ENCODE measurements at places on chromosomes 2 and 18. TPM values are rescaled to one million over a fixed set of nuclear protein-coding genes. Genes with fewer than 3 reads are reported as not detected.

GRCh38 chr2:156333274-156333950 is 891 bp upstream of the NR4A2 start:
- DNase-seq: no peak

- peak; percentile 28 for DNase-seq
These were observed 177.4 kb downstream of the TWIST2 start for GRCh38 chr2:239025096-239025801.

GRCh38 chr2:46369783-46370182 is 72.6 kb downstream of the EPAS1 start:
- DNase-seq: no peak

GRCh38 chr2:119684518-119684917 is 5.5 kb downstream of the TMEM177 start:
- no peak for DNase-seq

DNA sequence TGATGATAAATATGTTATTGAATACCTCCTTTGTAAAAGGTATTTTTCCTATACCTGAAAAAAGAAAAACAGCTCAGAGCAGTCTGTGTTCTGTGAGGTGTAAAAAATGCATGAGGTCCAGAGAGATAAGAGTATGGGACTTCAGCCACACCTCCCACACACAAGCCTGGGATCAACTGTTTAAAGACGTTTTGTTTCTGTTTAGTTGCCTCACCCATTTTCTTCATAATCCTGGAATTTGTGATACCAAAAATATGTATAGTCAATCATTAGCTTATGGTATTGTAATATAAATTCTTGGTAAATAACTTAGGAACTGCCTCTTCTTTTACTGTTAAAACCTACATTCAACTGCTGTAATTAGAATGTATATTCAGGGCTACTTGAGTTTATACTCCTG is 1322.9 kb upstream of the TMEFF2 start:
- DNase-seq: no peak

CRACDL gene
- total RNA-seq: 36.5 TPM

- DNase-seq: no peak
These were observed 945 bp downstream of the HAT1 start for GRCh38 chr2:171923206-171923605.

DNA sequence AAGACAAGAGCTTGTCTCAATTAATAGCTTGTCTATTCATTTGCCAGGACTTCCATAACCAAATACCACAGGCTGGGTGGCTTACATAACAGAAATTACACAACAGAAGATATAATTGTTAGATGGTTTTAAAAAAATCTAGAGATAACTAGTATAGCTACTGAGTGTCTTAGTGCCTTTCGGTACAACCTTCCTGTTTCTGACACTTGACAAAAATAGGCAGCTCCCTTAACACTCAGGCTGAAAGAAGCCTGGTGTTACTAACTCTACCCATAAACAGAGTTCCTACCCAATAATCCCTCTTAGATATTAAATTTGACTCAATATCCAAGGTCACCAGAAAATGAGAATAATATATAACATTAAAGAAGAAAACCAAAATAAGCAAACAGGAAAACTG is 129.7 kb downstream of the BARD1 start:
- no peak for DNase-seq

DNA sequence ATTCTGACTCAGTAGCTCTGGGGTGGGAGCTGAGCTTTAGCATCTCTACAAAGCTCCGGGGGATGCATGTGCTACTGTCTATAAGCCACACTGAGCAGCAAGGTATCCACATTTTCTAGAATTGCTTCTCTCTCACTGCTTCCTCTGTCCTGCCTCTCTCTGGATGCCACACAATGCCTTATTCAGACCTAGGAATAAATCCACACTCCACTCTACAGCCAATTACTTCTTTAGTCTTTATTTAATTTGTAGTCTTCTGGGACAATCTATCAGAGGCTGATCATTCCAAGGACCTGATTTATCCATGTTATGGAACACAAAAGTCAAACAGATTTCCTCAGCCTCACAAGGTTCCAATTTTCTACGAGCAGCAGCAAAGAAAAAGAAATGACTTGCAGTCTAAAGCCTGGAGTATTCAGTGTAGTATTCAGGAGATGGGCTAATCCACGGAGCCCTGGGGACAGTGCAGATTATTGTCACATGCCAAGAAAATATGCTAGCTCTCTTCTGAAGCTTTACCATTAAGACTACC is 4.4 kb downstream of the BCL2 start:
- DNase-seq: no peak

CERS6 gene
- 110 TPM for total RNA-seq

CRYGC gene
- total RNA-seq: not detected

- no peak for DNase-seq
These were observed 48.6 kb downstream of the KLHL14 start for GRCh38 chr18:32724071-32724749.

CLEC4F gene
- 0.67 TPM for total RNA-seq

DNA sequence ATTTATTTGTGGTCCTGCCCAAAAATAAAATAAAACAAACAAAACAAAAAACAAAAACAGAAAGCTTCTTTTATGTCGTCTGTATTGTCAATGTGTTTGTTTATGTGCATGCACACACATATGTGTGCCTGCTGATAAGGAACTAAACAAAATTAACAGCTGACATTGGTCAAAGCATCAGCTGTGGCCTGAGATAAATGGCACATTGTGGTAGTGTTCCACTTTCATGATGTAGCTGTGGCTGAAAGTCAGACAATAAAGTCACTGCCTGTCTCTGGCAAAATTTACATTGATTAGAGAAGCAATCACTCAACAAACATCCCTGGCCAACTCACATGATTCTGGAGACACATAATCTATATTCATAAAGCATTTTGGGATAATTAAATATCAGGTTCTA is 203.4 kb upstream of the PIK3C3 start:
- DNase-seq: no peak

NXPH2 gene
- not detected for total RNA-seq

CDH7 gene
- not detected for total RNA-seq

DNA sequence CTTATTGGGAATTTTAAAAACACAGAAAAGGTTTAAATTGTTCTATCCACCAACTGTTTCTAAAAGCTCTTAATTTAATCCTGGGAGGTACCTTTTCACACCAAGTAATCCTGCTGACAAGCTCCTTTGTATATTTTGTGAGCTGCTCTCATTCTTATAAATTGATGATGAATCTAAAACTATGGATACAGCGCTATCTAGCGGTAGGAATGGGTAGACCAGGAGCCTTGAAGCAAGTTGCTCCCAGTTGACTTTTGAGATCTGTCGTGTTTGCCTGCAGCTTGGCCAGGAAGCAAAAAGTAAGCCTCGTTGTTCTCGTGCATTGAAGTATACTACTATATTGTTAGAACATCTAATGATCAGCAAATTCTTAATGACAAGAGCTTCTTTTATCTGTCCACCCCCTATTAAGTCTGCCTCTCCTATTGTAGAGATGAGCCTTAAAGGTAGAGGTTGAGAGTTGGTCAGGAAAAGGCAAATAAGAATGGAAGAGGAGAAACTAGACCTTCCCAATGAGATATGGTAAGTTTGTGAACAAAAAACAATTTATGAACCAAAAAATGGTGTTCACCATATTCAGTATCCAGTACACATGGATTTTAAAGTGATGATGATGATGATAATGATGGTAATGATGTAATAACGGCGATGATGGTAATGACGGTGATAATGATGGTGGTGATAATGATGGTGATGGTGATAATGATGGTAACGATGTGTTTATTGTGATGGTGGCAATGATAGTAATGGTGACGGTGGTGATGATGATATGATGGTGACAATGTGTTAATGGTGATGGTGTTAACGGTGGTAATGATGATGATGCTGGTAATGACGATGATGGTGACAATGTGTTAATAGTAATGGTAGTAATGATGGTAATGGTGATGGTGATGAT is 212.1 kb upstream of the NCKAP5 start:
- peak; percentile 72 for DNase-seq

GRCh38 chr2:225725726-225726125 is 326.2 kb downstream of the NYAP2 start:
- no peak for DNase-seq

DNA sequence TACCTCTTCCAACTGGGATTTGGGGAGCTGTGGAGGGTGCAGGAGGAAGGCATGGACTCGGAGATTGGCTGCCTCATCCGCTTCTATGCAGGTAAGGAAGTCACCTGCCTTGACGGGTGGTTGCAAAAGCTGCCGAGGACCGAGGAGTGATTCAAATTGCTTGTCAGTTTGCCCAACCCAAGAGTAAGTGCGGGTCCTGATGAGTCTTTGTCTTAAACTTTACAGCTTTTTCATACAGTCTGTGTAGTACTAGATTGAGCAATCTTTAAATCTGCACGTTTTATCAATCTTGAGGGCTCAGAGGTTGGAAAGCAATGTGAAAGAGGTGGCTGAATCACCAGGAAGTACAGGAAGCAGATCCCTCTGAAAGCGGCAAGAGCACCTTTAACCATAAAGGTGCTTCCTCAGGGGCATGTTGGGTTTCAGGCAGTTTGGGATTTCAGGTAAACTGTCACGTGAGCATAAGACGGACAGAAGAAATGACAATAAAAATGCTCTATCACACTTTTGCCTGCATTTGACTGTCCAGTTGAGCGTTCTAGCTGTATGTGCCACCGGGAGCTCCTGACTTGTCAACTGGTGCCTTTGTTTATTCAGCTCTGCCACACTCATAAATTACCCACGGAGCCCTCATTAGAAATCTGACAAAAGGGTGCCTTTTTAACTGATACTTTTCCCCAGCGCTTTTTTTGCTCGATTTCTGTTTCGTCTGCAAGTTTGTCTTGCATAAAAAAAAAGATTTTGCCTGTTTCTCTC is 2.0 kb downstream of the PHLPP1 start:
- DNase-seq: peak; percentile 38

DNA sequence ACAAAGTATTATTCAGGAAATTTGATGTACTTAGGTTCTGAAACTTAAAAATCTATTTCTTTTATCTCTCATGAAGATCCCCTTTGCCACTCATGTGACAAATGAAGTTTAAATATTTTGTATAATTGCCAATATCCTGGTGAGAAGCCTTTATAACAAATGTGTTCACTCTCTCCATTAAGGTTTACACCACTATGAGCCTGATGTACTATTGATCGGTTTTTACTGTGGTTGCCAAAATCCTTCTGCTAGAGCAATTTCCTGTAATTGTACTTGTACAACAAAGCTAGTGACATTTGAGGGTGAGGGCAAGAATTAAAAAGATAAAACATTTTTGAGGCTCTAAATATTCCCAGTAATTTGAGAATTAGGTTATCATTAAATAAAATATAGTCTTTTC is 222.3 kb upstream of the CDH19 start:
- DNase-seq: no peak

NR4A2 gene
- total RNA-seq: 2.9 TPM

GRCh38 chr2:109180786-109181185 is 51.8 kb downstream of the SH3RF3 start:
- no peak for DNase-seq

DNA sequence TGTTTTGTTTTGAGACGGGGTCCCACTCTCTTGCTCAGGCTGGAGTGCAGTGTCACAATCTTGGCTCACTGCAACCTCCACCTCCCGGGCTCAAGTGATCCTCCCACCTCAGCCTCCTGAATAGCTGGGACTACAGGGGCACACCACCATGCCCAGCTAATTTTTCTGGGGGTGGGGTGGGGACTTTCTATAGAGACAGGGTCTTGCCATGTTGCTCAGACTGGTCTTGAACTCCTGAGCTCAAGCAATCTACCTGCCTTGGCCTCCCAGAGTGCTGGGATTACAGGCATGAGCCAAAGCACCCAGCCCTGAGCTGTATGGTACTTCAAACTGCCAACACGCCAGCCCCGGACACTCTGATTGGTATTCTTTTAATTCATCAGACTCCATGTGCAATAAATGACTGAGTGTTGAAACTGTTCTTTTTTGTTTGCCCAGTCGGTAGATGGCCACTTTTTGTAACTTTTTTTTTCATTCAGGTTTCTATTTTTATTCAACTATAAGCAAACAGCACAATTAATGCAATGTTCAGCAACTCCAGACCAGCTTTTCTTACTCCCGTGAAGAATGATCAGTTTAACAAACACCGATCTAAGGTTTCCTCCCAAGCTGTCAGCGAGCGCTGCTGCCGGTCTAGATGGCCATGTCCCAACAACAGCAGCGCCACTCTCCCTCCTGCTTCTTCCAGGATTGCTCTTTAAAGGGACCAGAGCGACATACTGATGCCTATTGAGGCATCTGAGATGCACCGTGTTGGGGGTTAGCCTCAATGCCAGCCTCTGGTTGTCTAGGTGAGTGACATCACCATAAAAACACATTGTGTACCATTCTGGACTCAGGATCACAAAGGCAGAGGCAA is 12.5 kb upstream of the TGOLN2 start:
- DNase-seq: no peak

GRCh38 chr18:11747731-11748130 is 58.7 kb downstream of the GNAL start:
- no peak for DNase-seq

DNA sequence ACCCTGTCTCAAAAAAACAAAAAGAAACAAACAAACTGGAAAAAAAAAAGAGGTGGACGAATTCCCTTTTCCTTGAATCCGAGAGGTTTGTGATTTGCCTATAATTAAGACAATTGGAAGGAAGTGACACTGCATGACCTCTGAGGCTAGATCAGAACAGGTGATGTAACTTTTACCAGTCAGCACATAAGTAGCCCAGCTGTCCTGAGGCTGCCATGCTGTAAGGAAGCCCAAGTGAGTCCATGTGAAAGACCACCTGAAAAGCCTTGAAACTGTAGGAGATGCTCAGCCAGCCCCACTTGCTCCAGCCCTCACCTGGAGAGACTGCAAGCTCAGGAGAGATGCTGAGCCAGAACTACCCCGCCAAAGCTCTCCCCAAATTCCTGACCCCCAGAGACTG is 166.8 kb downstream of the TGIF1 start:
- DNase-seq: no peak

DNA sequence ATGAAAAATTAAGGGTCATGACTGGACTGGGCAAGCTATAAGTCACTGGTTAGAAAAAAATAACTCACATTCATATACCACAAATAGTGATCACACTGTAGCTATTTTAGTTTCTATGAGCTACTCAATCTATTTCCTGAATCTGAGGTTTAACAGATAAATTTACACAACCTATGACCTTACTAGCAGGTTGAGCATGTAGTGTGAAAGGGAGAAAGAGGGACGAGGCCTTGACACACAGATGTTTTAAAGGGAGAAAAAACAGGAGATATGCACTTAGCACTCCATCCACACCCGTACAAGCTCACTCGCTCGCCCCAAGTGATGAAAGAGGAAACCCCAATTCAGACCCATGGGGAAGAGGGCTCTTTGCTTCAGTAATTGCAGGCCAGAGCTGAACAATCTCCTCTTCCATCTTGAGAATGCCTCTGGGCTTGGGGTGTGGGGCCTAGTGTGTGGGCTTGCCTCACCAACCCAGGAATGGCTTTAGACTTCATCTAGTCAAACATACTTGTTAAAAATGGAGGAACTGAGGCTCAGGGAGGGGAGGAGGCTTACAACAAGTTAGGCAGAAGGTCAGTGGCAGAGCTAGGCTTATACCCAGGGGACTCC is 10.7 kb downstream of the CYRIA start:
- DNase-seq: peak; percentile 57

GRB14 gene
- 1.7 TPM for total RNA-seq

ANKRD29 gene
- 9.7 TPM for total RNA-seq

NEB gene
- 2.7 TPM for total RNA-seq

ZNF521 gene
- 25.6 TPM for total RNA-seq

- DNase-seq: no peak
These were observed 329.1 kb upstream of the GULP1 start for GRCh38 chr2:187962538-187962937.

Measured in Peyer's patch (tissue), 4 donors.